ENCODE measurements at places on chromosomes 5 and 9.

DNA sequence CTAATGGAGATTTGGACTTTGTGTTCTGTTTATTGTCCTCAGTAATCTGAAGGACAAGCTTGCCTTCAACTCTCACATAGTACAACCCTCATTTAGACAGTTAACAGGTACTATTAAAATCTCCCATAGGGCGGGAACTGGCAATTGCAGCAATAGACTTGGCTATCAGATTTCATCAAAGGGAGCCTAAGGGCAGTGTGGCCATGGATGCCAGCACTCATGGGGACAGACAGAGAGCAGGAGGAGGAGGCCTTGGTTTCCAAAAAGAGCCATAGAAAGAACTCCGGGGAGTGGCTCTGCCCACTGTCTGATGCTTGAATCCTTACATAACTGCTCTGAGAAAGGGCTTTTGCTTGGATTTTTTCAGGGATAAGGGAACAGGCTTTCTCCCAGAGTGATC is 6.8 kb downstream of the SLC36A1 start:
- DNase-seq, result no peak

GRCh38 chr9:71323357-71323756 is 201.9 kb upstream of the TRPM3 start:
- no peak for DNase-seq

- DNase-seq, result no peak
These were observed 61.5 kb downstream of the SPRY4 start for GRCh38 chr5:142263346-142263745.

DNA sequence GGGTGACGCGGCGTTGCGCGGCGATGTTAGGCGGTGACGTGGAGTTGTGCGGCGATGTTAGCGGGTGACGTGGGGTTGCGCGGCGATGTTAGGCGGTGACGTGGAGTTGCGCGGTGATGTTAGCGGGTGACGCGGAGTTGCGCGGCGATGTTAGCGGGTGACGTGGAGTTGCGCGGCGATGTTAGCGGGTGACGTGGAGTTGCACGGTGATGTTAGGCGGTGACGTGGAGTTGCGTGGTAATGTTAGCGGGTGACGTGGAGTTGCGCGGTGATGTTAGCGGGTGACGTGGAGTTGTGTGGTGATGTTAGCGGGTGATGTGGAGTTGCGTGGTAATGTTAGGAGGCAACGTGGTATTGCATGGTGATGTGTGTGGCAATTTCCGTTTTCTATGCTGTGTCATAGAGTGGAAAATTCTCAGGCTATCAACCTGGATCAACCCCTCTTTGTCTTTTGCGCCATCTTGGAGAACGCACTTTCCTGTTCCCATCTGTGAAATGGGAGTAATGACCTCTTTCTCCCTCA is 76.0 kb downstream of the ANKRD33B start:
- DNase-seq, result no peak

DNA sequence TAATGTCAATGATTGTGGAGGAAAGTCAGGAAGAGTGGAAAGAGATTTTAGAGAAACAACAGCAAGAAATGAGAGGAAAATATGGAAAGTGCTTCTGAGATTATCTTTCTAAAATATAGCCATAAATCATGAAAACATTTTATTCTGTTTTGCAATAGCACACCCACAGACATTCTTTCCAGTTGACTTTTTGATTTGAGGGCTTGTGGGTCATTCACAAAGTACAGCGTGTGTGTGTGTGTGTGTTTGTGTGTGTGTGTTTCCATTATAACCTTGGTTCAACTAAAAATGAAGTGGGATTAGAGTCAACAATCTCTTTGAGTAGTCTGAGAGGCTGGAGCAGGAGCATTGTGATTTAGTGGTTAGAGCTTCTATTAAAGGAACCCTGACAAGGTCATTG is 116.6 kb upstream of the GAS1 start:
- no peak for DNase-seq

DNA sequence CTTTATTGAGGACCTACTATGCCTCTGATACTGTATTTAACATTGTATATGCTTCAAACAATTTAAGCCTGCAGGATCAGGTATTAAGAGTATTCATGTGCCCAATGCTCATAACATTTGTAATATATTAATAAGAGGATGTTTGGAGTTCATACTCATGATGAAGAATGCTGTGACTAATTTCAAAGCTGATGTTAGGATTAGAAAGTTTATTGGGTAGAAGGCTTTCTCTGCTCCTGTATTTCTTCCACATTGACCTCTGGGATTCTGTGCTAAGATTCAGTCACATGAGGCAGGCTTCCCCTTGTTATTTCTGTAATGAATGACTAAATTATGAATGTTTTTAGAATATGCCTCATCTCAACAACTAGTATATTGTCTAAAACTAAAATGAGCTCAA is 456.4 kb downstream of the NFIB start:
- DNase-seq, result no peak

GRCh38 chr9:125878164-125878631 is 131.0 kb downstream of the PBX3 start:
- no peak for DNase-seq

GRCh38 chr9:121827251-121827967 is 176.0 kb downstream of the DAB2IP start:
- DNase-seq, result no peak

DNA sequence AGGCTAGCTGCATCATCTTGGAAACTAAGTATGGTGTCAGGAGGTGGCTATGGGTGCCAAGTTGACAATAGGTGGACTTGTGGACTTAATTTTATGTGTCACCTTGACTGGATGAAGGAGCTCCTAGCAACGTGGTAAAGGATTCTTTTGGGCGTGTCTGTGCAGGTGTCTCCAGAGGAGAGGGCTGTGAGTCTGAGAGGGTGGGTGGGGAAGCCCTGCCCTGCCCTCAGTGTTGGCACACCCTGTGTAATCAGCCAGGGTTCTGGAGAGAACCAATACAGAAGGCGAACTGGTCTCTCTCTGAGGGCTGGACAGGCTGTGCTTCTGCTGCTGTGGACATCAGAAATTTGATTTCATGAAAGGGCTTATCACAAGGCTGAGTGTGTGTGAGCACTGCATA is 61.0 kb downstream of the GTF3C4 start:
- DNase-seq, result no peak

- DNase-seq, result no peak
These were observed 18.6 kb downstream of the SLC6A7 start for GRCh38 chr5:150208187-150209098.

DNA sequence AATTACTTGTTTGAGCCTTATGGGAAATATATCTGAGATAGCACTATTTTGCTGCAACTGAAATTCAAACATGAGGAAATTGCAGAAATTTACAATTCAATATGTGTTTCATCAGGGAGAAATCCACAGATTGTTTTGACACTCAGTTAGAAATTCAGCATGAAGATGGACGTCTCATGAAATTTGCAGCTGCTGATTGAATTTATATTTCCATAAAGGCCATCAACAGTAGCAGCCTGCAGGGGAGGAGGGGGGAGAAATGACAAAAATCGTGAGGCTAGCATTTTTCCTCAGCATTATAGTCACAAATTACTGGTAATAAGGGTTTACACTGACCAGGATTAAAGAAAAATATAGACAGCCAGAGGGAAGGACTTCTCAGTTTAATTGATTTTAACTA is 81.0 kb downstream of the NDUFAF2 start:
- no peak for DNase-seq

DNA sequence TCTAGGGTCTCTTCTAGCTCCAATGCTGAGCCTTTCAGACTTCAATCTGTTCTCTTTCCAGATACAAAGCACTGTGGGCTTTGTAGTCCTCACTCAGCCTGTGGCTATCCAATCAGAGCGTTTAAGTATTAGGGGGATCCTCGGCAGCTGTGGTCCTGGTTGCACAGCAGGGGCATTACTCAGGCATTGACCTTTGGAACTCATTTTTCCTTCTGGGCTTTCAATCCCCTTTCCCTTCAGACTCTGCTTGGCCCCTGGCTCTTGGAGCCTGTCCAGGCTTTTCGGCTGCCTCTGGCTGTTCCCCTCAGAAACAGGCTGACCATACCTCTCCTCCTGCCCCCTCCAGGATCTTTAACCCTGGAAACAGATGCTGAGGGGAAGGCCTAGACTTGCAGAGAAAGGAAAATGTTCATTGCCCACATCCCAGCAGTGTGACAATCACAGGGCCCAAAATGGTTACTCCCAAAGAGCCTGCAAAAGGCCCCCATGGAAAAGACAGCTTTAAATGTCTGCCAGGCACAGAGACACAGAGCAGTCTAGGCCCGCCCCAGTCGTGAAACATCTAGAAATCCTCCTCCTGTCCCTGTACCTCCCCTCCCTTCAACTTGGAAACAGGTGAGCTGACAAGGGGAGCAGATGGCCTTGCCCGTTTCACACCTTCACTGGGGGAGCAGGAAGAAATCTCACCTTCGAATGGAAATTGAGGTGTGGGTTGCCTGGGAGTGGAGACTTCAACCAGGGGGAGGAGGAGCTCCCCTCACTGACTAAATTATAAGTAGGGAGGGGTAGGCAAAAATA is 13.7 kb downstream of the C1QTNF2 start:
- DNase-seq, result no peak

GRCh38 chr9:95810133-95810532 is 65.4 kb upstream of the ERCC6L2 start:
- DNase-seq, result no peak

- DNase-seq, result no peak
These were observed 98.0 kb downstream of the SLIT3 start for GRCh38 chr5:169202969-169203368.

DNA sequence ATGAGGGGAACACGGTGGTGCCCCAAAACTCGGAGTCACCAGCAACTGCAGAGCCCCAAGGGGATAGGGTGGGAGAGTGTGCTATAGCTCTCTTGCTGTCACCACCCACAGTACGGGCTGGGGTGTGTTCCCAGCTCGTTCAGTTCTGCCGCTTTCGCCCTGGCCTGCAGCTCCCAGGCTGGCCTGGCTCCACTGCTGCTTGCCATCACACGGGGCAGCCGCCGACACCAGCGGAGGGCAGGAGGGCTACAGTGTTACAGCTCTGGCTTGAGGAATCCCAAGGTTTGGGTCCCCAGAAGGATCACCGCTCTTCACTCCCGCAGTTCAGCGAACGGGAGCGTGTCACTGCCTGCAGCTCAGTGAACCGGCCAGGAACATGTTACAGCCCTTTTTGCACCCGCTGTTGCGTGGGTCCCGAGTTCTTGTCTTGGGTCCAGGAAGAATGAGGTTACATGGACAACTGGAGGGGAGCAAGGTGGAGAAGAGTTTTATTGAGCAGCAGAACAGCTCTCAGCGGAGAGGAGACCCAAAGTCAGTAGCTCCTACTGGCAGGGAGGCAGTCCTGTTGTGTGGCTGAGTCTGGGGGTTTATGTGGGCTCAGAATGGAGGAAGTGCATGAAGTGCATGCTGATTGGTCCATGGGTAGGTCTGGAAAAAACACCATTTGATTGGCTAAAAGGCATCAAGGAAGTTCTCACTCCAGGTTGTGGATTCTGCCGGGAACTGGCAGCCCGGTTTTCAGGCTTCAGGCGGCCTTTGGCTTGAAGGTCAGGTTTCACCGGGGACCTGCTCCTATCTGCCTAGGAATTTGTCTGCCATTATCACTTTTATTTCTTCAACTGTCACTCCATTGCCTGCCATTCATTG is 113.4 kb downstream of the EHMT1 start:
- no peak for DNase-seq

GRCh38 chr9:4902135-4902475 is 83.0 kb upstream of the JAK2 start:
- DNase-seq, result no peak

DNA sequence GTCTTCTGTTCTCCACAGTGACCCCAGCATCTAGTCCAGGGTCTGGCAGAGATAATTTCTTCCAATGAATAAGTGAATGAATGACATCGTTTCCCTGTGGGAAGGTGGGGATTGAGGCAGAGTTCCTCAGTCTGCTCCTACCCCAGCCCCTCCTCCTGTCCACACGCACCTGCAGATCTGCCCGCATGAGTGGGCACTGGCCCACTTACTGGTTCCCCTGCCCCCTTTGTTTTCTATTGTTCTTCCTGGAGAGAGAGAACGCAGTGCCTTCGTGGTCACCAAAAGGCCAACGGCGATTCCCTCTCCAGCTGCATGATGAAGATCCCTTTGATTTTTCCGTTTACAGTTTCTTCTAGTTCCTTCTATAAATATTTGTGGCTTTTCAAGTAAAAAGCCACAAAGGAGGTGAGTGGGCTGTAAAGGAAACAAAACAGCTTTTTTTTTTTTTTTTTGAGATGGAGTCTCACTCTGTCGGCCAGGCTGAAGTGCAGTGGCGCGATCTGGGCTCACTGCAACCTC is 5.8 kb upstream of the FPGS start:
- DNase-seq, result no peak

- DNase-seq, result peak; percentile 53
These were observed 530 bp downstream of the RAPGEF1 start for GRCh38 chr9:131739133-131739958.

DNA sequence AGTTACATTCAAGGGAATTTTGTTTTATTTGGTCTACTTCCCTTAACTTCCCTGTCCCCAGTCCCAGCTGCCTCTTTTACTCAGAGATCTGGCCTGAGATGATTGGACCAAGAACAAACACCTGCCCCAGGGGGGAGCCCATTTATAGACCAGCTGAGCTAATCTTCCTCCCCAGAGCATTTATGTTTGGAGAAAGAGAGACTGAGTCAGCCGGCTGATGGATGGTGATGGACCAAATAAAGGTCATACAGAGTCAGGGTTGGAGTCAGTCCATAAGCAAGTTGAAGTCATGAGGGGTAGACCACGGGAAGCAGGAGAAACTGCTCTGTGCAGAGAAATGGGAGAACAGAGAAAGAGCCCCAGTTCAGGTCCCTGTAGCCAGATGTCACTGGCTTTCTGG is 77.7 kb downstream of the TMEM174 start:
- no peak for DNase-seq

DNA sequence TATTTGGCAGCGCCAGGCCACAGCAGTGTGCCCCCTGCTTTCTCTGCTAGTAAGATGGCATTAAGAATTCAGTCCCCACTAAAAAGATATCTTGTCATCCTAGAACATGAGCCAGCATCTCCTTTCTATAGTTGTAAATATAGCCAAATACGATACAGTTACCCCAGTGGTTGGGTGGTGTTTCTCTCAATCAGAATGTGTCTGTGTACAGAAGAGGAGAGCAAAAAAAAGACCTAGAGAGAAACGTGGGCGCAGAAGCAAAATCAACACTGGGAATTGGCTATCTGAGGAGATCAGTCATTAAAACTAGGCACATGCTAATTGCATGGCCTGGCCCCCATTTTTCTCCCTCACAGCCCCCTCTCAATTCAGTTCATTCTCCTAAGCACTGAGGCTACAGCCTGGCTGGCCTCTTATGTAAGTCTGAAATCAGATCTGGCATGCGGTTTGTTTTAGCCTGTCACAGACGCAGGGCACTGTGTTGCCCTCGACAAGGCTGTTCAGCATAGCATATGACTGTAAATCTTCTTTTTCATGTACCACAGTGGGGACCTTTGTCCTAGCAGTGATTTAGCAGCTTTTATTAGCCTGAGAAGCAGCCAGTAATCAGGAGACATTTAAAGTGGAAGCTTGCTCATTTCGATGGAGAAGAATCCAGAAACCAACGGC is 57.8 kb downstream of the RORB start:
- no peak for DNase-seq

GRCh38 chr5:63928451-63928850 is 33.8 kb downstream of the HTR1A start:
- no peak for DNase-seq

DNA sequence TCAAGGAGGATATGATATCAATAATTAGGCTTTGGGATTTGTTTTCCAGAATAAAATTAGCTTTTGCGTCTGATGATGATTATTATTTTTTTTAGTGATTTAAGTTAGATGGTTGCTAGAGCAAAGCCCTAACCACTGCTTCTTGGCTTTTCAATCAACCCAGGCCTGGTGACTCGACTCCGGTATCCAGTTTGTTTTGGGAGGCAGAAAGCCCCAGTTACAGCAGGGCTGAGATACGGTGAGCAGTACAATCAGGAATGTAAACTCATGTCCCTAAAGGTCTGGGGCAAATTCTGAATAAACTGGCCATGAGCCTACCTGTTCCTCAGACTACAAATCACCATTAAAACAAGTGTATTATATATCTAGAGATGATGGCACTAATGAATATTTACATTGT is 24.4 kb upstream of the CYFIP2 start:
- no peak for DNase-seq
